ENCODE measurements at places on chromosomes 7 and 10. TPM values are rescaled to one million over a fixed set of nuclear protein-coding genes. Genes with fewer than 3 reads are reported as not detected.

Gene CYP26C1
- not detected for total RNA-seq

Gene AKR1C1
- total RNA-seq = 1.1 TPM

Gene RAPGEF5
- 0.21 TPM for total RNA-seq

Gene IGF2BP3
- total RNA-seq = 0.54 TPM

Gene CHAT
- not detected for total RNA-seq

Gene OLAH
- total RNA-seq = 0.74 TPM

Gene COX19
- 12.6 TPM for total RNA-seq

Gene CTAGE8
- total RNA-seq = 1.5 TPM

Gene NUTM2A
- total RNA-seq = 0.07 TPM

Gene USP6NL
- 7.5 TPM for total RNA-seq

Gene CRYGN
- not detected for total RNA-seq

Gene SPDYE6
- not detected for total RNA-seq

Gene ANKRD1
- total RNA-seq = not detected

Gene OR2A5
- not detected for total RNA-seq

Gene UBTD1
- 1.3 TPM for total RNA-seq

Gene WASHC2C
- total RNA-seq = 17.0 TPM

Gene ZC3HAV1L
- 5.1 TPM for total RNA-seq

Gene HOXA9
- total RNA-seq = not detected

Gene OPN4
- total RNA-seq = not detected

Gene ASZ1
- total RNA-seq = not detected

Gene FLNC
- total RNA-seq = 0.05 TPM

Gene PON3
- not detected for total RNA-seq

Gene LIPM
- total RNA-seq = not detected

Gene PDZD7
- total RNA-seq = 0.37 TPM

Gene ENO4
- total RNA-seq = not detected

Gene LLCFC1
- not detected for total RNA-seq

Gene MRLN
- total RNA-seq = not detected

Gene HKDC1
- total RNA-seq = 1.5 TPM

Gene INSYN2A
- total RNA-seq = not detected
